ENCODE measurements at places on chromosomes 11 and 22. TPM values are rescaled to one million over a fixed set of nuclear protein-coding genes. Genes with fewer than 3 reads are reported as not detected.

LRRC55 gene
- total RNA-seq, result not detected

- H3K27ac ChIP-seq, result no peak overlapping the region
- no peak overlapping the region for H3K4me3 ChIP-seq
- H3K36me3 ChIP-seq, result no peaks in the 10 kb centered on the region
- no peaks in the 10 kb centered on the region for H3K4me1 ChIP-seq
- DNase-seq, result no peak
Observed at GRCh38 chr11:70953720-70954119, 298.7 kb downstream of the SHANK2 start.

C11orf42 gene
- not detected for total RNA-seq

- no peak overlapping the region for H3K4me3 ChIP-seq
- H3K4me1 ChIP-seq, result no peaks in the 10 kb centered on the region
- H3K27me3 ChIP-seq, result no peaks in the 10 kb centered on the region
- no peaks in the 10 kb centered on the region for H3K36me3 ChIP-seq
- no peak for DNase-seq
Observed at GRCh38 chr11:22465620-22466019, 127.4 kb downstream of the SLC17A6 start.

TRABD gene
- 91.4 TPM for total RNA-seq

DNA sequence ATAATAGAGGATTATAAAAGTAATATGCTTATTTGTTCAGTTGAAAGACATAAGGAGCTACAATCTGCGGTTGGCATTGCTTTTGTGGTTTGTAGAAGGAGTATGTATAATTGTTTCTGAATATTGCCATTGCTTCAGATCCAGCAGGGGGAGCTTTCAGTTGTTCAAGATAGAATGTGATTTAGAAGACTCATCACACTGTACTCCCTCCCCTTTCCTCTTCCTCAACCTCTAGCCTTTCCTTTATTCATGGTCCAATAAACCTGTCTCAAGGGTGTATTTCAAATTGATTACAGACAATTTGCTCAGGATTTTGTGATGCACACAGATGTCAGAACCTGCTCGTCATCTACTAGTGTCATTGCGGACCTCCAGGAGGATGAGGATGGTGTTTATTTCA is 9.8 kb downstream of the PRMT3 start:
- no peaks in the 10 kb centered on the region for H3K4me1 ChIP-seq
- no peak for DNase-seq
- no peak overlapping the region for H3K27ac ChIP-seq
- H3K4me3 ChIP-seq, result no peak overlapping the region
- no peaks in the 10 kb centered on the region for H3K27me3 ChIP-seq

All from ascending aorta (tissue), 2 donors.